BJ (cell line): ENCODE measurements at places on chromosomes 7 and 10.

- DNase-seq = no peak
These were observed 940.1 kb upstream of the SORCS1 start for GRCh38 chr10:108104551-108105156.

DNA sequence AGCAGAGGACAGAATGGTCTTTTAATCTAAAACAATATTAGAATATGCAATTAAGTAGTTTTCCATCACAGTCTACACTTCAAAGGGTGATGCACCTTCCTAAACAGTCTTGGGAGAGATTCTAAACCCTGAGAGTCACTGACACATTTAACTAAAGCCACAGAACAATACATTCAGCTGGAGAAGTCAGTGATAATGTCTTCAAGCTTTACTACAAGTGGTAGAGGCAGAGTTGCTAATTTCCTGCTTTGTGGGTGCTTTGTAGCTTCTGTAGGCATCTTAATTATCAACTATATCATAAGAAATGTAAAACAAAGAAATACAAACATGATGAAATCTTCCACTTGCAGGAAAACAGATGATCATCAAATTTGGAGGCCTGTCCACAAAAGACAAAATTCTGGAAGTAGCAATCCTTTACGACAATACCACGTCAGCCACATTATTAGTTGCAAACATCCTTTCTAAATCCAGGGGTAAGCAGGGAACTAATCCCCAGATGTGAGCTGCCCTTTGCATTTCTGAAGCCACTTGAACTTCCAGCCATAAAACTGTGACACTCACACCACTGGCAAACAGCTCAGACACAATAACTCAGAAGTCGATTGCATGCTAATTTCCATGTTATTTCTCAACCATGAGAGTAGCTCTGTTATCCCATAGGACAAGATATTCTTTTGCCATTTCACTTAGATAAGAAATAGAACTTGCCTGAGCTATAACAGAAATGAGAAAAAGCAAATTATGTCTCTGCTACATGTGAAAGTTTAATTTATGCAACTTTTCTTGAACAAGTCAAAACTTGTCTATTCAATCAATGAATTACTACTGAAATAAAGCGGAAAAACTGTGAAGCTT lies 212.2 kb downstream of the FAM107B start:
- no peak for DNase-seq

GRCh38 chr7:93910076-93910994 lies 4.0 kb downstream of the GNGT1 start:
- DNase-seq = peak; percentile 50

- DNase-seq = peak; percentile 7
These were observed 33.1 kb upstream of the ARMC3 start for GRCh38 chr10:22894714-22895113.

DNA sequence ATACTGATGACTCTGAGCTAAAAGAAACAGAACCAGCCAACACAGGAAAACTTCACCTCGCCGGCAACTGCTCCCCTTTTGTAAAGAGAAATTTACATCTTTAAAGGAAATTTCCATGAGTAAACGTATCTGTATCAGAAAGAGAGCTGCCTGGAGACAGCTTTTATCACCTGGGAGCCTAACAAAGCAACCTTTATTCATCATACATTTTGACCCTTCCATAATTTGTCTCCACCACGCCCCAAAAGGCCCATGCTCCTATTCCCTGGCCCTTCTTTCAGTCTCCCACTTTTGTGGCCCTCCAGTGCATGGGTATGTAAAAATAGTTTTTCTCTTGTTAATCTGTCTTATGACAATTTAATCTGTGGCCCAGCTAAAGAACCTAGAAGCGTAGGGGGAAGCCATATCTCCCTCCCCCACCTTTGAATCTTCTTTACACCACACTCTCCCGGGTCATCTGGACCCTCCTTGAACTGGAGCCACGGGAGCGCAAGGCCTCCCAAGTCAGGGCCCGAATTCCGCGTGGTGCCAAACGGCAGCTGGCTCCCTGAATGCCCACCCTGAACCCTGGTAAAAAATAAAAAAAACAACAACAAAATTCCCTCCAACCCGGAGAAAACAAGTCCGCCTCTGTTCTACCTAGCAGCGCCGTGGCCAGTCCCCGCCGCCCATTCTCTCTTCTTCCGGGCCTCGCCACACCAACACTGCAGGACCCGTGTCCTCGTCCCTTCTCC lies 15.4 kb upstream of the FKBP9 start:
- no peak for DNase-seq

- no peak for DNase-seq
These were observed 50.4 kb downstream of the GLCCI1 start for GRCh38 chr7:8018961-8019360.

- DNase-seq = no peak
These were observed 1.7 kb upstream of the CCM2 start for GRCh38 chr7:44998153-44998871.

GRCh38 chr7:5997210-5997808 lies 11.5 kb downstream of the PMS2 start:
- DNase-seq = no peak

GRCh38 chr7:81487516-81487915 lies 282.3 kb downstream of the HGF start:
- DNase-seq = no peak

DNA sequence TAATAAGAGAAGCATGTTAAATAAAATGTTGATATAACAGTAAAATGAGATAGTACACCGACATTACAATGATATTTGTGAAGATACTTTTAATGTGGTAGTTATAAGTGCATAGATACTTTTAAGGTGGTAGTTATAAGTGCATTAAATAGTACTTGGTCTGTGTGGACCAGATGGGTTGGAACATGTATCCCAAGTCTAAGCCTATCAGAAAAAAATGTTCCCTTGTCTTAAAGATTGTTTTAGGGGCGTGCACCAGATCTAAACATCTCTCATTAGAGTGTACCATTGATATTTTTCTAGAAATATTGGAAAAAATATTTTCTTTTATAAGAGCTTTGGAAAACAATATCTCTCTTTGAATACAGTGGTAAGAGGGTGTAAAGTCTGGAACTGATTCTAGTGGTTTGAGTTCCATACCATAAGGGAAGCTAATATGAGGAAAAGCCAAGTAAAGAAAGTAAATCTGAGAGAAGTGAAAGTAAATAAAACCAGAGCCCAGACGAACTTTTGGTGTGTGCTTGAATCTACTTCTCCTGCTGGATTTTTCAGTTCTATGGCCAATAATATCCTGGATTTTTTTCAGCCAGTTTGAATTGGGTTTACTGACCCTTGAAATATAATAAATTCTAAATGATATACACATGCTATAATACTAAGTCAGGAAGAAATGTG lies 175.3 kb downstream of the MBL2 start:
- DNase-seq = no peak

- no peak for DNase-seq
These were observed 23.1 kb downstream of the KLF6 start for GRCh38 chr10:3761904-3762303.

DNA sequence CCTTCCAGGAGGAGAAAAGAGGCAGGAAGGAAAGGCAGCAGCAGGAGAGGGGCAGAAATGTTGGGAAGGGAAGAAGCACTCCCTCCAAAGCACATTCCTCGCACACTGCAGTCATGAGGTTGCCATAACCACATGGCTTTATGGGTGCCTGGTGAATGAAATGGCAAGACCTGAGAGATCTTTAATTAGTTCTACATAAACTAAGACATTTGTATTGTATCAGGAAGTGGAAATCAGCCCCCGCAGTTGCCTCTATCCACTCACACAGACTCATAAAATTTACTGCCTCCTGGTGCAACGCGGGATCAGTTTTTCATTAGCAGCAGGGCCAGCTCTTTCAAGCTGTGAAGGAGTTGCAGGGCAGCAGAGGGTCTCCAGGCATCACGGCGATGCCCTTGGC lies 106.4 kb downstream of the COL13A1 start:
- no peak for DNase-seq

GRCh38 chr7:24779283-24779655 lies 22.0 kb upstream of the GSDME start:
- no peak for DNase-seq

- DNase-seq = no peak
These were observed 1.2 kb downstream of the AGFG2 start for GRCh38 chr7:100540073-100540723.

DNA sequence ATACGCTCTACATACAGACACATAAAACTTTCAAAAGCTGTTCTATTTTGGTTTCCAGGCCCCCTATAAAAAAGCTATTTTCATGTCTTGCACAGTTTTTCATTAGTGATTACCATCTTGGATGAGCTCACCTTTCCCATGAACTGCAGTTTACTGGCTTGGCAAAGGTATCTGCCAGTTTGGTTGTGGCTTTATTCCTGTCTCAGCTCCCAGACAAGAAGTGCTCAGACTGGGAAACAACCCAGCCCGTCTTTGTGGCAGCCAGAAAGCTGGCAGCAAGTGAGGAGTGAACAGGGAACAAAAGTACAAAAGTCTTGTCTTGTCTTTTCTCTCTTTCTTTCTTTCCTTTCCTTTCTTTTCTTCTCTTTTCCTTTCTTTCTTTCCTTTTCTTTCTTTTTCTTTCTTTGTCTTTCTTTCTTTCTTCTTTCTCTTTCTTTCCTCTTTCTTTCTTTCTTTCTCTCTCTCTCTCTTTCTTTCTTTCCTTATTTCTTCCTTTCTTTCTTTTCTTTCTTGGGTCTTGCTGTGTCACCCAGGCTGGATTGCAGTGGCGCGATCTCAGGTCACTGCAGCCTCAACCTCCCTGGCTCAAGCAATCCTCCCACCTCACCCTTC lies 138.8 kb downstream of the CFAP58 start:
- peak; percentile 37 for DNase-seq

DNA sequence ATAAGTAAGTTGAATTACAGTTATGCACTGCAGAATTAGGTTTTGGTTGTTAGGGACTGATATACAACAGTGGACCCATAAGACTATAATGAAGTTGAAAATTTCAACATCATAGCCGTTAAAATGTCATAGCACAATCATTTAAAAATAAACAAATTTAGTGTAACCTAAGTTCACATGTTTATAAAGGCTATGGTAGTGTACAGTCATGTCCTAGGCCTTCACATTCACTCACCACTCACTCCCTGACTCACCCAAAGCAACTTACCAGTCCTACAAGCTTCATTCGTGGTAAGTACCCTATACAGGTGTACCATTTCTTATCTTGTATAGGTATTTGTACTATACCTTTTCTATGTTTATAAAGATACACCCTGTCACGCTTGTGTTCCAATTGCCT lies 113.7 kb downstream of the RAB11FIP2 start:
- peak; percentile 21 for DNase-seq

GRCh38 chr7:154436560-154436959 lies 384.4 kb downstream of the DPP6 start:
- DNase-seq = no peak

- DNase-seq = no peak
These were observed 76.8 kb upstream of the BTBD16 start for GRCh38 chr10:122194251-122194650.

DNA sequence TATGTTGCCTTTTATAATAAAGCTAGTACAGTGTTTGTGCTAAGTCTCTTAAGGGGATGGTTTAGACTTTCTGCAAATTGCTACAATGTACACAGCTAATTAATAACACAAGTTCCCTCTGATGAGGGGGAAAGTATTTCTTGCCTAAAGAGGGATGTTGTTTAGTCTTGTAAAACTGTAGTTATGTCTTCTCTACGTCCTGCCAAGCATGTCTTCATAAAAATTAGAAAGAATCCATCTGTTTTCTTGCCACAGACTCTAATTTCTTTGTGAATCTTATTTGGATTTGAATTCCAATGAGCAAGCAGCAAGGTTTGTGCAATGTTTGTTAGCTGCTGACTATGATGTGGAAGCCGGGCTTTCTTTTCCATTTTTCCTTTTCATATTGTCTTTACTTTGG lies 28.2 kb downstream of the ADARB2 start:
- no peak for DNase-seq

- DNase-seq = no peak
These were observed 101.7 kb downstream of the SLC16A9 start for GRCh38 chr10:59607970-59608369.

- no peak for DNase-seq
These were observed 157.5 kb upstream of the PLXDC2 start for GRCh38 chr10:19658622-19659233.

DNA sequence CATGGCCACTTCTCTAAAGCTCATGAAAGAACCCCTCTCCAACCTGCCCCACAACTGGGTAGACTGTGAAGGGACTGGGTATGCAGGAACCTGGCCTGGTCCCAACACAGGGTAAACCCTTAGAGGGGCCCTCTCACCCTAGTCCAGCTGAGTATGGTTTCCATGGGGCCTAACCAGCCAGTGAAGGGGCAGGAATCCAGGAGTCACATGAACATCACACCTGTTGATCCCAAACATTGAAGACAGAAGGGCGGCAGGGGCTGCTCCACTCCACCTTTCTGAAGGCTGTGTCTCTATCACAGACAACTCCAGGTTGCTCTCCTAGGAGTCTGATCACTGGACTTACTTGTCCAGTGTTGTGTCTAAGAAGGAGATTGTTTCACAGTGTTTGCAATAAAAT lies 30.8 kb downstream of the GRID1 start:
- no peak for DNase-seq

DNA sequence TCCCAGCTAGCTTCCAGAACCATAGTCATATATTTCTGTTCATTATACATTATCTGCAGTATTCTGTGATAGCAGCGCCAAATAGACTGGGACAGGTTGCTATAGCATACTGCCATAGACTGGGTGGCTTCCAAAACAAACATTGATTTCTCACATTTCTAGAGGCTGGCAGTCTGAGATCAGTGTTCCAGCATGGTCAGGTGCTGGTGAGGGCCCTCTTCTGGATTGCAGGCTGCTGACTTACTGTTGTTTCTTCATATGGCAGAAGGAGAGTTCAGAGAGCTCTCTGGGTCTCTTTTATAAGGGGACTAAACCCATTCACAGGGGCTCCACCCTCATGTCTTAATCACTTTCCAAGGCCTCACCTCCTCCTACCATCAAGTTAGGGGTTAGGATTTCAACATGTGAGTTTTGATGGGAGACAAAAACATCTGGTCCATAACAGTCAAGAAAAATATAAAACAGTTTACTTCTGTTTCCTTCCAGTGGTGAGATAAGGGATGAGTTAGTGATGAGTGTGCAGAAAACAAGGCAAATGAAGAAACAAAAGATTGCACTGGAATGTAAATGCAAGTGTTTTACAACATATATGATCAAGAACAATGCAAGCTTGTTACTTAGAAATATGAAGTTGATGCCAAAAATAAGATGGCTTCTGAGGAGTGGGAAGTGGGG lies 399.0 kb upstream of the C7orf33 start:
- DNase-seq = no peak

DNA sequence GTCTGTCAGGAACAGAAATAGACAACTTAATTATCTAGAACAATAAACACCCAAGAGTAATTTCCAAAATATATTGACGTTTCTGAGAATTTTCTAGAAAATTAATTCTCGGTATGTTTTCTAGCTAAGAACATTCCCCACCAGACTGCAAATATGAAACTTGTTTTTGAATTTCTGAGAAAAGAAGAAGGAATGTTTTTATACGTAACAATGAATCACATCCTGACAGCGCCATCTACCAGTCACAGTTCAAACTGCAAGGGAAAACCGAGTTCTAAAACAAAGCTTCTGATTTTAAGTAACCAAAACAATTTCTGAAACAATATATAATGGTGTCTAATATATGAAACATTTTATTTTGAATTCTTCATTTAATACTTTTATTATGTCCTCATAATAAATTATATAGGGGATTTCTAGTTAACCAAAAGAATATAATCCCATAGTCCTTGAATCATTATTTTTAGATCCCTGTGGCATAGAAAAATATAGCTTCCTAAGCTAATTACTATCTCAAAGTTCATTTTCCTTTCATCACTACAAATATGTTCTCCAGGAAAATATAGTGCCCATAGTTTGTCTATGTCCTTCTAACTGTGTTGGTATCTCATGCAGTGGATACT lies 34.5 kb upstream of the MEOX2 start:
- no peak for DNase-seq
